ENCODE measurements at places on chromosomes 7 and 10. TPM values are rescaled to one million over a fixed set of nuclear protein-coding genes. Genes with fewer than 3 reads are reported as not detected.

OR6B1 gene
- not detected for total RNA-seq

EVX1 gene
- total RNA-seq, result not detected

TMEM270 gene
- total RNA-seq, result not detected

GPER1 gene
- total RNA-seq, result 3.4 TPM

CUX1 gene
- total RNA-seq, result 44.7 TPM

RPEL1 gene
- not detected for total RNA-seq

BCAP29 gene
- 146 TPM for total RNA-seq

ANKRD1 gene
- total RNA-seq, result 7.0 TPM

PNLIP gene
- total RNA-seq, result not detected

SLC25A40 gene
- total RNA-seq, result 10.7 TPM

ADAM12 gene
- 30.4 TPM for total RNA-seq

POLR2J3 gene
- total RNA-seq, result 48.8 TPM

AGR2 gene
- total RNA-seq, result not detected

ADAM22 gene
- total RNA-seq, result 0.86 TPM

APBB1IP gene
- total RNA-seq, result 2.7 TPM

AGR3 gene
- not detected for total RNA-seq

GIMAP6 gene
- not detected for total RNA-seq

SMKR1 gene
- total RNA-seq, result 0.66 TPM

MOGAT3 gene
- not detected for total RNA-seq

SEMA3C gene
- 223 TPM for total RNA-seq

ANKIB1 gene
- total RNA-seq, result 49.5 TPM

HOXA7 gene
- 0.44 TPM for total RNA-seq

ZNF467 gene
- 0.72 TPM for total RNA-seq

DCLRE1A gene
- total RNA-seq, result 3.7 TPM

EGFR gene
- total RNA-seq, result 99.8 TPM

MYL10 gene
- total RNA-seq, result not detected

ANLN gene
- total RNA-seq, result 236 TPM

FBXL13 gene
- 1.1 TPM for total RNA-seq

ARL5B gene
- total RNA-seq, result 29.1 TPM

GCK gene
- not detected for total RNA-seq

SAMD9 gene
- total RNA-seq, result 35.1 TPM

SFTPA1 gene
- not detected for total RNA-seq

TMEM213 gene
- total RNA-seq, result not detected

MRPL43 gene
- total RNA-seq, result 53.2 TPM

PPIF gene
- total RNA-seq, result 90.8 TPM

SPDYE5 gene
- total RNA-seq, result not detected

ZNF273 gene
- 0.88 TPM for total RNA-seq

AKR1D1 gene
- not detected for total RNA-seq

GNGT1 gene
- not detected for total RNA-seq

SHTN1 gene
- total RNA-seq, result 3.1 TPM

PILRB gene
- 7.0 TPM for total RNA-seq

MPP7 gene
- 0.14 TPM for total RNA-seq

CYP26C1 gene
- total RNA-seq, result not detected

COBL gene
- not detected for total RNA-seq

Data from placental pericyte (primary cell).